ENCODE measurements at places on chromosomes 16 and 17.
A peak's percentile ranks its signal among the peaks of the same experiment; 100 is the strongest.

DNA sequence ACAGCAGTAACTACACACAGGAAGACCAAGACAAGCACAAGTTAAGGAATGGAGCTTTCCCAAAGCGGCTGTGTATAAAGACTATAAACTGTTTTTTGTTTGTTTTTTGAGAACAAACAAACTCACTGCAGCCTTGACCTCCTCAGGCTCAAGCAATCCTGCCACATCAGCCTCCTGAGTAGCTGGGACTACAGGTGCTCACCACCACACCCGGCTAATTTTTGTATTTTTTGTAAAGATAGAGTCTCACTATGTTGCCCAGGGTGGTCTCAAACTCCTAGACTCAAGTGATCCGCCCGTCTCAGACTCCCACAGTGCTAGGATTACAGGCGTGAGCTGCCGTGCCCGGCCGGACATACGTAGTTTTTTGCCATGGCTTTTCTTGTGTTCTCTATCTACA is 4.1 kb upstream of the PDE6G start:
- DNase-seq, result no peak

- DNase-seq, result no peak
Observed at GRCh38 chr16:46736695-46737094, 11.4 kb downstream of the MYLK3 start.

DNA sequence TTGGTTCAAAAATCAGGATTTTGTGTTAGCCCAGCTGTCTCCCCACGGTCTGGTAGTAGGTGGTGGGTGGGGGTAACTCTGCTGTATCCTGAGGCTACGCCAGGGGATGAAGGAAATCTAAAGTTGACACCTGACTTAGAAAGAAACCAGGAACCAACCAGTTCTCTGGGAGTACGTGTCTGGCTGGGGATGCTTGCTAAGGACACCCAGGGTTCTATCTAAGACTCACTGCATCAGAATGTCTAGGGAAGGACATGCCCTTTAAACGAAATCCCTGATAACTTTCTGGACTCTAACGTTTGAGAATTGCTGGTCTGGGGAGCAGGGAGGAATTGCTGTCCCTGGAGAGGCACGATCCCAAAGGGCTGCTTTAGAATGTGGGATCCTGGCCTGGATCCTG is 39.2 kb upstream of the CES5A start:
- DNase-seq, result no peak

DNA sequence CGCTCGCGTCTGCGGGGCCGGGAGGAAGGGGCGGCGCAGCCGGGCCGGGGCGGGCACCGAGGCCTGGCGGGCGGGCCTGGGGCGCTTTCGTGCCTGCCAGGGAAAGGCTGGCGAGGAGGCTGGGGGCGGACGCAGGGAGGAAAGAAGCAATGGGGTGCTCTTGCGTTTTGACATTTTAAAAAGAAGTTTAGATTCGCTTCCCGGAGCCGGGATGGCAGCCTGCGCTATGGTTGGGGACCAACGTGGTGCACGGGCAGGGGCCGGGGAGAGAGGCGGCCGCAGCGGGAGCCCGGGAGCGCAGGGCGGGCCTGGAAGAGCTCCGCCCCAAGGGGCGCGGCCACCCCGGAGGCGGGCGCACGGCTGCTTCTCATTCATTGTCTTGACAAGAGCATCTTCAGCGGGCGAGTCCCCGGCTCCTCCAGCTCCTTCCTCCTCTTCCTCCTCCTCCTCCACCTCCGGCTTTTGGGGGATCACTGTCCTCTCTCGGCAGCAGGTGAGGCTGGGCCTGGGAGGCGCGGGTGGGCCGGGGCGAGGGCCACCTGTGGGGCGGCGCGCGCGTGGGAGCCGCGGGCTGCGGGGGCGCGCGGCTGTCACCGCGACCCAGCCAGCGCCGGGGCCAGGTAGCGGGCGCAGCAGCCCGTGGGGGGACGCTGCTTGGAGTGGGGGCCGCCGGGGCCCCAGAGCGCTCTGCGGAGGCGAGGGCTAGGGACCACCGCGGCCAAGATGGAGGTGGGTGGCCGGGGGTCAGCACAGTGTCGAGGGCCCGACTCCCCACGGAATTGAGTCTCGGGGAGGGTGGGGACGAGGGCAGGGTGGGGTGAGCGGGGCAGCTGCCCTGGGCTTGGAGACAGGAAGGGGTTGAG is at the start of gene CORO1A:
CORO1A (plus strand) TSS at position 370 of the 863 bp plus-strand sequence. CDS start 1,608 bp downstream, outside the sequence.
- DNase-seq, result peak; percentile 95
